Activated CD8-positive, alpha-beta T cell treated with anti-CD3 and anti-CD28 coated beads, Interleukin-2, amount 10 ng/mL, durations not matched to agents 7 days and 5 days (primary cell): ENCODE measurements at places on chromosomes 2 and 18. TPM values are rescaled to one million over a fixed set of nuclear protein-coding genes. Genes with fewer than 3 reads are reported as not detected.

GRCh38 chr2:200104015-200104414, 148.6 kb downstream of the MAIP1 start:
- no peaks in the 10 kb centered on the region for H3K4me1 ChIP-seq
- no peak overlapping the region for H3K4me3 ChIP-seq
- DNase-seq: no peak
- no peak overlapping the region for H3K27ac ChIP-seq
- no peaks in the 10 kb centered on the region for H3K36me3 ChIP-seq
- peaks cover 21% of the 10 kb centered on the region for H3K27me3 ChIP-seq

Gene SERPINB4
- total RNA-seq: not detected

Gene CAB39
- total RNA-seq: 175 TPM

GRCh38 chr2:182404092-182404491, 22.7 kb downstream of the PDE1A start:
- H3K4me3 ChIP-seq: no peak overlapping the region
- H3K27ac ChIP-seq: no peak overlapping the region
- H3K4me1 ChIP-seq: no peaks in the 10 kb centered on the region
- no peaks in the 10 kb centered on the region for H3K27me3 ChIP-seq

Gene ASB18
- not detected for total RNA-seq

Gene FSHR
- not detected for total RNA-seq

Gene FECH
- 21.1 TPM for total RNA-seq

- H3K4me1 ChIP-seq: peaks cover 1% of the 10 kb centered on the region
- no peak overlapping the region for H3K4me3 ChIP-seq
- no peaks in the 10 kb centered on the region for H3K36me3 ChIP-seq
Measured at GRCh38 chr2:206700156-206700555, 18.0 kb downstream of the DYTN start.

Gene RUFY4
- 0.55 TPM for total RNA-seq

DNA sequence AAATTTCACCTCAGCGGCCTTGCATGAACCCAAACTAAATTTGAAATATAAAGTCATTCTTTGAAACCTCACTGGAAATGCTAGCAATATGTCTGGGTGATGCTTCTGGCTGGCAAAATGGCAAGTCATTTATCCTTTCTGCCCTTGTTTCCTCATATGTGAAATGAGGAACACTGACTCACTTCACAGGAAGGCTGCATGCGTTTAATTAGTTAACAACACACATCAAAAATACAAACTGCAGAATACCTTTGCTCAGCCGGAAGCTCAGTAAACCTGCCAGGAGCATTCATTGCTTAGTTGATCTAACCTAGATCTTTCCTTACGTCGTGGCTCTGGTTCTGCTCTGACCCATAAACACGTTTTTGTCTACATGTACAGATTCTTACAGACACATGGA, 214.2 kb upstream of the ACVR2A start:
- no peaks in the 10 kb centered on the region for H3K36me3 ChIP-seq
- H3K27ac ChIP-seq: no peak overlapping the region
- H3K27me3 ChIP-seq: no peaks in the 10 kb centered on the region
- H3K4me3 ChIP-seq: no peak overlapping the region
- no peak for DNase-seq
- peaks cover 26% of the 10 kb centered on the region for H3K4me1 ChIP-seq

Gene ANKRD36C
- 87.5 TPM for total RNA-seq

Gene OLA1
- 73.1 TPM for total RNA-seq

DNA sequence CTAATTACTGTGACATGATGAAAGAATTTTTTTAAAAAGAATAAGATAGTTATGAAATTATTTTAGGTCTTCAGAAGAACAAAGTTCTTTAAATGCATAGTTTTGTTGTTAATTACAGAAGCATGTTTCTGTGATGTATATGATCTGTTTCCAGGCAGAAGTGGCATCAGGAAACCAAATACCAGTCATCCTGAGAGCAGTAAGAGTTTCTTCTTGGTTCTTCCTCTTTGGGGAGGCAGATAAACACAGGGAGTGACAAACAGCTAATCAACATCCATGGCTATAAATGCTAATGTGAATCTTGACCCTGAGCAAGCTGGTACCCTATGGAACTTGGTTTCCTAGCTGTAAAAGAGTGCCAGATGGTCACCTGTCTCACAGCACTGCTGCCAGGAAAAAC, 29.2 kb downstream of the WIPF1 start:
- no peak overlapping the region for H3K4me3 ChIP-seq
- H3K27ac ChIP-seq: no peak overlapping the region
- no peak for DNase-seq
- H3K27me3 ChIP-seq: no peaks in the 10 kb centered on the region
- H3K36me3 ChIP-seq: peaks cover 79% of the 10 kb centered on the region

DNA sequence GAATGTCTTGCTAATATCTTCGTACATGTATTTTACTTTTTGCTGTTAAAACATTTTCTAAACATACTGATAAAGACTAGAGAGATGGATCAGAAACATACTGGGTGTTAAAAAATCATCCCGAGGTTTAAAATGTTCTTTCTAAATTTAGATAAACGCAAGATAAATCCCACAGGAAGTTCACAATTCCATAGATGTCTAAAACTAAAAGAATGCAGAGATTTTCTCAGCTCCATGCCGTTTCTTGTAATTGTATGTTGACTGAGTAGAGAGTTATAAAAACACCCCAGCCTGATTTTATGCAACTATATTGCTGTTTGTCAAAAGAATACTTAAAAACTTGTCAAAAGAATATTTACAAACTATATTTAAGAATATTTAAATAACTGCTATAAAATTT, 455.7 kb downstream of the ARHGAP15 start:
- no peak for DNase-seq
- no peak overlapping the region for H3K4me3 ChIP-seq
- peaks cover 46% of the 10 kb centered on the region for H3K36me3 ChIP-seq
- H3K27me3 ChIP-seq: no peaks in the 10 kb centered on the region
- H3K27ac ChIP-seq: no peak overlapping the region
- peaks cover 15% of the 10 kb centered on the region for H3K4me1 ChIP-seq

DNA sequence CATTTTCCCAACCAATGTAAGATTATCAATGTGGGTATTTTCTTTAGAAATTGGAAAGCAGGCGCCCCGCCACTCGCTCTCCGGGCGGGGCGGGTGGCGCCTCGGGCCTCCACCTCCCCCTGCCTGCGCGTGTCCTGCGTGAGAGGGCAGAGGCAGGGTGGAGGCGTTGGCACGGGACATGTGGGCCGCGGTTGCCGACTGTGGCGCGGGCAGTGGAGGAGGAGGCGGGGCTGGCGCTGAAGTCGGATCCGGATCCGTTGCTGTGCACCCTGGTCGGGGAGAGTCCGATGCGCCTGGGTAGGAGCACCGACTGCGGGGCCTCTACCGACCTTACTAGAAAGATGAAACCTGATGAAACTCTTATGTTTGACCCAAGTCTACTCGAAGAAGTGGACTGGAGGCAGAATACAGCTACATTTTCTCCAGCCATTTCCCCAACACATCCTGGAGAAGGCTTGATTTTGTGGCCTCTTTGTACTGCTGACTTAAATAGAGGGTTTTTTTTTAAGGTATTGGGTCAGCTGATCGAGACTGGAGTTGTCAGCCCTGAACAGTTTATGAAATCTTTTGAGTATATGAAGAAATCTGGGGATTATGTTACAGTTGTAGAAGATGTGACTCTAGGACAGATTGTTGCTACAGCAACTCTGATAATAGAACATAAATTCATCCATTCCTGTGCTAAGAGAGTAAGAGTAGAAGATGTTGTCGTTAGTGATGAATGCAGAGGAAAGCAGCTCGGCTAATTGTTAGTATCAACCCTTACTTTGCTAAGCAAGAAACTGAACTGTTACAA, 37.9 kb downstream of the PMS1 start:
- H3K36me3 ChIP-seq: peaks cover 29% of the 10 kb centered on the region
- no peaks in the 10 kb centered on the region for H3K4me1 ChIP-seq
- no peaks in the 10 kb centered on the region for H3K27me3 ChIP-seq
- H3K27ac ChIP-seq: no peak overlapping the region

- no peak overlapping the region for H3K27ac ChIP-seq
- H3K4me1 ChIP-seq: no peaks in the 10 kb centered on the region
- no peak for DNase-seq
- H3K4me3 ChIP-seq: no peak overlapping the region
- no peaks in the 10 kb centered on the region for H3K27me3 ChIP-seq
- H3K36me3 ChIP-seq: no peaks in the 10 kb centered on the region
Measured at GRCh38 chr2:162549081-162549480, 205.1 kb downstream of the GCA start.

Gene DUSP2
- 21.2 TPM for total RNA-seq

Gene STK11IP
- total RNA-seq: 33.1 TPM

Gene AP1S3
- total RNA-seq: 9.1 TPM

Gene TBR1
- total RNA-seq: not detected

Gene B3GNT7
- total RNA-seq: 0.34 TPM

Gene SPHKAP
- total RNA-seq: not detected

Gene STARD6
- total RNA-seq: not detected
